ENCODE measurements at places on chromosomes 4 and X. TPM values are rescaled to one million over a fixed set of nuclear protein-coding genes. Genes with fewer than 3 reads are reported as not detected.

DNA sequence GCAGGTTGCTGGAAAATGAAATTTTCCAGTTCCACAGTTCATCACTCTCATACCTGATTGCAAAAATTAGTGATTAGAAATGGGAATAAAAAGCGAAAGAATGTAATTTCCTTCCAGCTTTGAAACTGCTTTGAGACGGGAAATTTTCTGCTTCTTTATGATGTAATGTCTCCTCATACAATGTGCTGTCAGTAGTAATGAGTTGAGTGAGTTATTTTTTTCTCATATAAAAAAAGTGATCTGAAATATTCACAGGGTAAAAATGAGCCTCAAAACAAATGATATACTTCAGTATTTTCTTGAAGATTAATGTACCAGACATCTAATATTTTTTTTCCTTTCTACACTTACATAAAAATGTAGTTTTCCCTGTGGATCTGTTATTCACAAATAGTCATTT is 179.1 kb upstream of the FAT4 start:
- no peaks in the 10 kb centered on the region for H3K27me3 ChIP-seq
- no peak overlapping the region for H3K4me3 ChIP-seq

GRCh38 chrX:132193872-132194574 is 25.2 kb downstream of the RAP2C start:
- no peak overlapping the region for H3K27ac ChIP-seq
- no peak for DNase-seq
- no peak overlapping the region for H3K4me3 ChIP-seq
- no peaks in the 10 kb centered on the region for H3K36me3 ChIP-seq

DGAT2L6 gene
- total RNA-seq, result not detected

- no peaks in the 10 kb centered on the region for H3K27me3 ChIP-seq
- no peak for DNase-seq
- no peaks in the 10 kb centered on the region for H3K4me1 ChIP-seq
- H3K36me3 ChIP-seq, result no peaks in the 10 kb centered on the region
These were observed 477.6 kb upstream of the INTU start for GRCh38 chr4:127155116-127155515.

LRIT3 gene
- 0.09 TPM for total RNA-seq

DCAF12L1 gene
- total RNA-seq, result not detected

GRCh38 chrX:48196745-48197201 is at the start of gene SSX5:
Gene SSX5 (minus strand): TSS chrX:48196795. CDS start chrX:48195358, 1,437 bp downstream.
- no peak for DNase-seq
- H3K4me1 ChIP-seq, result no peaks in the 10 kb centered on the region
- no peak within 1 kb of the TSS for H3K4me3 ChIP-seq
- no peaks in the 10 kb centered on the region for H3K36me3 ChIP-seq
- peaks cover 19% of the 10 kb centered on the region for H3K27me3 ChIP-seq

PDZD4 gene
- 0.59 TPM for total RNA-seq

POLR2B gene
- 74.4 TPM for total RNA-seq

ETDA gene
- not detected for total RNA-seq

GRCh38 chrX:45527834-45528233 is 327.2 kb upstream of the DIPK2B start:
- no peak for DNase-seq
- H3K27ac ChIP-seq, result no peak overlapping the region
- no peaks in the 10 kb centered on the region for H3K36me3 ChIP-seq
- H3K4me3 ChIP-seq, result no peak overlapping the region

DNA sequence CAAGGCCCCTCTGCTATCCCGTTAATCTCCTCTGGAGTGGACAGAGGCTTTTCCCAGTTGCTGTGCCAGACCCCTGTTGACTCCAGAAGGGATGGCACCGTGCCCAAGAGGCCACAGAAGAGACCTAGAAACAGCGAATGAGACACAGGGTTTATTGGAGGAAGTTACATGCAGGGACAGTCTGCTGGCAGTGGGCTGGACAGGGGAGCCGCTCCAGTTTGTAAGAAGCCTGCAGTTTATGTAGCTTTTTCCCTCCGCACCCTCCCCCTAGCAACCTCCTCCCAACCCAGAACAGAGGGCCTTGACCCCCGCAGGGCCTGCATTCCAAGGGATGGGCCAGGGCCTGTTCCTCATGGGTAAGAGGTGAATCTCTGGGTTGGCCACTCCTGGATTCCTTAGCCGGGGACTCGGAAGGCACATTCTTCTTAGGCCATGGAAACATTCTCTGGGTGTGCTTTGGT is 216.8 kb upstream of the PSAPL1 start:
- H3K36me3 ChIP-seq, result no peaks in the 10 kb centered on the region
- no peak overlapping the region for H3K27ac ChIP-seq
- no peak overlapping the region for H3K4me3 ChIP-seq
- no peak for DNase-seq
- H3K27me3 ChIP-seq, result peaks cover 18% of the 10 kb centered on the region

DNA sequence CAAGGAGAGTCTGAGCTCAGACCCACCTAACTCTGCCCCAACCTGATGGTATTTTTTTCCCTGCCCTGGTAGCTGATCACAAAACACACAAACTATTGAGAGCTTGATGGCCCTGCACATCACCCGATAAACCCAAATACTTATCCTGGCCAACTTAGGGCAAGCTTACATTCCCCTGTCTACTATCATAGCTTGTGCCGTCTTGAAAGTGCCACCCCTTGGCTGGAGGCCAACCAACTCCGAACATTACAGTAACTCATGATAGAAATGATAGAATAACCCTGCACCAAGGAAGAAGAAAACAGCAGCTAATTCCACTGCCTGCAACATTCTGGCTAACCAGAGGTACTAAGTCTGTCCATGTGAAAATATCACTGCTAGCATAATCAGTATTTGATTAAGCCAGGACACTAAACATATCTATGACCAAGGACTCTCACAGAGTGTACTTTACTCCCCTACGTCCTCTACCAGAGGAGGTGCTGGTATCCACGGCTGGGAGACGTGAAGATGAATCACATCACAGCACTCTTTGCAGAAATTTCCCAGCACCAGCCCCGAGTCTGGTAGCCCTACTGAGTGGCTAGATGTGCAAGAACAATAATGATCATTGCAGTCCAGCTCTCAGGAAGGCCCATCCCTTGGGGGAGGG is 8.9 kb downstream of the STBD1 start:
- no peak for DNase-seq
- H3K4me3 ChIP-seq, result no peak overlapping the region
- no peaks in the 10 kb centered on the region for H3K36me3 ChIP-seq
- H3K27ac ChIP-seq, result no peak overlapping the region
- no peaks in the 10 kb centered on the region for H3K27me3 ChIP-seq

DNA sequence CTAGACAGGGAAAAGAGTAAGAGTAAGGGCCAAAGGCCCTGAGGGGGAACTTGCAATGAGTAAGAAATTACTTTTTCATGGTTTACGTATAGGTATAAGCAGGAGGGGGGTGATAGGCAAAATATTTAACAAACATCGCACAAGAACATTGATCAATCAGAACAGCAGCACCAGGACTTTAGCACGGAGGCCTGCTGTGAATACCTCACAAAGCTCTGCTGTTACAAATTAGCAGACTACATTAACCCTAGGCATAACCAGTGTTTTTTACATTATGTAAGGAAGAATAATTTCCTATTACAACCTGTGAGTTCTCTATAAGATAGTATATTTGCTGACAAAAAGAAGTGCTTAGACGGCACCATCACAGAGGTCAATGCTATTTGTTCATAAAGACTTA is 44.9 kb downstream of the PPARGC1A start:
- no peak overlapping the region for H3K4me3 ChIP-seq
- H3K4me1 ChIP-seq, result no peaks in the 10 kb centered on the region
- DNase-seq, result no peak
- no peaks in the 10 kb centered on the region for H3K36me3 ChIP-seq

DNA sequence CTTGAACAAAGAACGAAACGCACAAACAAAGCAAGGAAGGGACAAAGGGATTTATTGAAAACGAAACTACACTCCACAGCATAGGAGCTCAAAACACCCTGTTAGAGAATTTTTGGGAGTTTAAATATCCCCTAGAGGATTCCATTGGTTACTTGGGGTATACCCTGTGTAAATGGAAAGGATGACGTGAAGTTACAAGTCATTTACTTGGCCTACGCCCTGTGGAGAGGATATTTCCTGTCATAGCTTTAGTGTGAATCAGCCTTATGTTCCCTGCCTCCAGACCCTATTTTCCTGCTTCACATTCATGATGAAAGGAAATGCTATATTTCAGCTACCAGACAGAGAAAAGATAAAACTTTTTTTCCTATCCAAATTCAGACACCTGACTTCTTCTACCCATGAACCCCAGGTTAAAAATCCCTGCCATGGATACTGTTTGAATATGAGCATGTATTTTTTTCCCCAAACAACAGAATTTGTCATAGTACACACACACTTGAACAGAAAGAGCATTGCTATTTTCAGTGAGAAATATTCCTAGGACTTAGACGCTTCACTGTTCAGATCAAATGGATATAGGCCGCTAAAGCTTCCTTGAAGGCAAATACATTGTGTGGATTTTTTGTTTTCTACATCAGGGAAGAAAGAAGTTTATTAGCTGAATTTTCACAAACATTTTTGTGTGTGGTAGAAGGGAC is 20.4 kb downstream of the PIN4 start:
- H3K36me3 ChIP-seq, result no peaks in the 10 kb centered on the region
- H3K27me3 ChIP-seq, result no peaks in the 10 kb centered on the region
- no peak overlapping the region for H3K4me3 ChIP-seq
- H3K4me1 ChIP-seq, result no peaks in the 10 kb centered on the region
- H3K27ac ChIP-seq, result no peak overlapping the region

DNA sequence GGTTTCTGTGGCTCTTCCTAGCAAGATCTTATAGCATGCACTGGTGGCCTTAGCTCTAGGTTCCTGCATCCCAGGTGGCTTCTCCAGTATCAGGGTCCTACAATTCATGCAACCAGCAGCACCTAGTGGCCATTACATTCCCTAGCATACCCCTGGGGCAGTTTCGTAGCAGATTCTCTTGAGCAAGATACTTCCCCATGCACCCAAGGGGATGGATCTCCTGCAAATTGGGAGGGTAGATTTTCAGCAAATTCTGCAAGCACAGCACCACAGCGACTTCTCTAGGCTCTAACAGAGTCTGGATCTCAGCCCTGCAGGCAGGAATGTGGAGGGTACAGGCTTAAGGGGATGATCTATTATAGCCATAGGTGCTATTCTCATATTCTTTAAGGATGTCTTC is 13.1 kb upstream of the SLC9B1 start:
- no peaks in the 10 kb centered on the region for H3K4me1 ChIP-seq
- H3K27ac ChIP-seq, result no peak overlapping the region
- H3K4me3 ChIP-seq, result no peak overlapping the region
- no peaks in the 10 kb centered on the region for H3K27me3 ChIP-seq
- peak; percentile 42 for DNase-seq

ING2 gene
- total RNA-seq, result 16.1 TPM

TMEM31 gene
- total RNA-seq, result not detected

DNA sequence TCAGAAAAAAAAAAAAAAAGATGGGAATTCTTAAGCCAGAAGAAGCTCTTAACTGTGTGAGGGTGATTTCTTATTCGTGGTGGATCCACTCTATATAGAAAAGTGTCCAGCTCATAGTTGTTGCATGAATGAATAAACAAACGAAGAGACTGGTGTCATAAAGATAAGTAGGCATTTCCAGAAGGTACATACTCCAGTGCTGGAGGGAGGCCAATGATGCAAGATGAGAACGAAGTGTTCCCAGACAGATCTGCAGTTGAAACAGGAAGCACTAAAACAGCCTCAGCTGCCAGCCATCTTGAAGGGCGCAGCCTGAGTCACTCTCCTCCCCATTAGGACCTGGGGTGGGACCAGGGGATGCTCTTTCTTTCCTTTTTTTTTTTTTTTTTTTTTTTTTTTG is 47.4 kb upstream of the HOPX start:
- H3K36me3 ChIP-seq, result no peaks in the 10 kb centered on the region
- H3K4me1 ChIP-seq, result no peaks in the 10 kb centered on the region
- H3K27me3 ChIP-seq, result no peaks in the 10 kb centered on the region
- DNase-seq, result no peak
- no peak overlapping the region for H3K27ac ChIP-seq

- H3K27me3 ChIP-seq, result no peaks in the 10 kb centered on the region
- no peaks in the 10 kb centered on the region for H3K36me3 ChIP-seq
- H3K4me3 ChIP-seq, result no peak overlapping the region
- no peaks in the 10 kb centered on the region for H3K4me1 ChIP-seq
- DNase-seq, result no peak
- no peak overlapping the region for H3K27ac ChIP-seq
These were observed 944.4 kb upstream of the FTHL17 start for GRCh38 chrX:32016195-32016594.

- H3K36me3 ChIP-seq, result peaks cover 20% of the 10 kb centered on the region
- no peak for DNase-seq
- no peak overlapping the region for H3K4me3 ChIP-seq
- H3K27ac ChIP-seq, result no peak overlapping the region
- peaks cover 8% of the 10 kb centered on the region for H3K4me1 ChIP-seq
These were observed 4.0 kb downstream of the PRPS1 start for GRCh38 chrX:107632346-107632745.

ZBTB49 gene
- total RNA-seq, result 3.3 TPM

Measured in Calu3 (cell line).